ENCODE measurements at places on chromosomes 3 and 15.

DNA sequence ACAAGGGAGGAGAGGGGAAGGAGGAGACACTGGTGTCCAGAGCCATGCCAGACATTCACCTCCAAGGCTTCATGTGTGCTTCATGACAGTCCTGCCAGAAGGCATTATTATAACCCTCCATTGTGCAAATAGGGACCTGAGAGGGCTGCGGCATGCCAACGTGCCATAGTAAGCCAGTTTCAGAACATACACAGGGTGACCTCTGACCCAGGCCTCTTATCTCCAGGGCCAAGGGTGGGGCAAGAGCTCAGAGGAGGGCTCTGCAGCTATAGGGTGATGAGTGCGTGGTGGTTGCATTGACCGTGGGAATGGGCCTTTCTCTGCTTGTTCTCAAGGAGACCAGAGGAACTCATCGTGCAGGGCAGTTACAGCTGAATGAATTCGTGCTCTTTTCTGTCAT lies 9.7 kb upstream of the ACSBG1 start:
- DNase-seq: no peak

DNA sequence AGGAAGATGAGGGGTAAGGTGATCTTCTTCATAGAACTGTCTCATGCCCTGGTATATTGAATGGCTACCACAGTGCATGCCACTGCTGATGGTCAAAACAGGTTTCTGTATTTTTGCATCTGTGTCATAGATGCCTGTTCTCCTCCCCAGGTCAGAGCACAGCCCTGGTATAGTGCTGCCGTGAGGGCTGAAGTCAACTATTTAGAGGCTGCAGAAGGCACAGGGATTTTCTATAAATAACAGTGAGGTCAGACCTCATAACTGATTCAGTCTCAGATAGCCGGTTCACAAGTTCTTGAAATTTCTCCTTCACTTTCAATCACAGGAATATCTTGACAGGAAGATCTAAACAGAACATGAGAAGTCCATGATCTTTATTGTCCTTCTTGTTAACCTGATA lies 99.2 kb upstream of the NUDT16 start:
- no peak for DNase-seq

DNA sequence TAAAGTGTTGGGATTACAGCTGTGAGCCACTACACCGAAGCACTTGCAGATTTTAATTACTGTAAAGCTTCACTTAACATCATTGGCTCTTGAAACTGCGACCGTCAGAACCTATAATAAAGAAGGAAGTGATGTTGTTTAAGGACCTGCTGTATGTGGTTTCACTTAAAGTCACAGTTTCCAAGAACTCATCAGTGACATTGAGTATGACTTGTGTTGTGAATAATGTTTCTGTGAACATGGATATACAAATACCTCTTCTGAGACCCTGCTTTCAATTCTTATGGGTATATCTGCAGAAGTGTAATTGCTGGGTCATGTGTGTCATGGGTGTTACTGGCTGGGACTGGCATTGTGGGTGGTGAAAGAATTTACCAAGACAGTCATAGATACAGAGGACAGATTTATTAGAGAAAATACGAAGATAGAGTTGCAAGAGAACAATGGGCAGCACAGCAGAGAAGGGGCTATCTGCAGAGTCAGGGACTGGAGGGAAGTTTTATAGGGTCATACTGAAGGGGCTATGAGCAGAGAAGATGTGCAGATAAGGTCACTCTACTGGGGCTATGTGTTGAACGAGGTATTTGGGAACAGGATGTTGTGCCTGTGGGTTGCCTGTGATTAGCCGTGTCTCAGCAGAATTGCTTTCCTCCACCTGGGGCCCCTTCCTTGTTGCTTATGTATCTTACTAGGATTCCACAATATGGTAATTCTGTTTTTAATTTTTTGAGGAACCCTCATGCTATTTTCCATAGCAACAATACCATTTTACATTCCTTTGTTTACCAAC lies 4.5 kb downstream of the NDUFB5 start:
- DNase-seq: no peak

DNA sequence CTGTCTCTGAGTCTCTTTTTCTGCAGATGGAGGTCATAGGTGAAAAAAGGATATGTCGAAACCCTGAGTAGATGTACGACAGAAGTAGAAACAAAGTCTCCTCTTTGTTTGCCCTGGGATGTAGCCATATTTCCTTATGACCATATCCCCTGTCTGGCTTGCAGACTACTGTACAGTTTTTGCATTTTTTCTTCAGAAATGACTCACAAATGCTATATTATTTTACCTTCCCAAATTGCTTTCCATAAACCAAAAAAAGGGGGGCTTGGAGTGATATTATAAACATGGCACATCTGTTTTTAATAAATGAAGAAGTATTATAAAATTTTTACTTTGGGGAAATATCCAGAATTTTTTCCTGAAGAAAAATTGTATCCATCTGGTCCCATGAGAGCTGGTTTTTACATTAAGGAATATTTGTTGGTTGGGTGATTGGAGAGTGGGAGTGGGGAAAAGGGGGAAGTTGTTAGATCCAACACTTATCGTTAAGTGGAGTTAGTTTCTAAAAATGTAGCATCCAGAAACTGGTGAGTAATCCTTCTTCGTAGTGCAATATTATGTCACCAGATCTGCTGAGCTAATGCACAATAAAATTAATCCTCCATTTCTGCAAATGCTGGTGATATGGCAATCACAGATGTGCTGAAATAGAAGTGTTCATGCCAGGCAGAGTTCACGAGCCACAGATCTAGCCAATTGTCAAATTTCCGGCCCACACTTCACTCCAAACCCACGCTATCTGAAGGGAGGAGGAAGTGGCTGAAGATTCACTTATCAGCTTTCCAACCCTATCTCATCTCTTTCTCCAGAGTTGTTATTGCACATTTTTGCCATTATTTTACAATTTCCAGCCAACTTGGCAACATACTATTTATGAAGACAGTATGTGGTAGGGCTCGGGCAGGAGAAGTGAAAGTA lies 313.6 kb upstream of the ATP11B start:
- peak; percentile 67 for DNase-seq

GRCh38 chr3:139597947-139598346 lies 58.4 kb upstream of the RBP1 start:
- DNase-seq: no peak

DNA sequence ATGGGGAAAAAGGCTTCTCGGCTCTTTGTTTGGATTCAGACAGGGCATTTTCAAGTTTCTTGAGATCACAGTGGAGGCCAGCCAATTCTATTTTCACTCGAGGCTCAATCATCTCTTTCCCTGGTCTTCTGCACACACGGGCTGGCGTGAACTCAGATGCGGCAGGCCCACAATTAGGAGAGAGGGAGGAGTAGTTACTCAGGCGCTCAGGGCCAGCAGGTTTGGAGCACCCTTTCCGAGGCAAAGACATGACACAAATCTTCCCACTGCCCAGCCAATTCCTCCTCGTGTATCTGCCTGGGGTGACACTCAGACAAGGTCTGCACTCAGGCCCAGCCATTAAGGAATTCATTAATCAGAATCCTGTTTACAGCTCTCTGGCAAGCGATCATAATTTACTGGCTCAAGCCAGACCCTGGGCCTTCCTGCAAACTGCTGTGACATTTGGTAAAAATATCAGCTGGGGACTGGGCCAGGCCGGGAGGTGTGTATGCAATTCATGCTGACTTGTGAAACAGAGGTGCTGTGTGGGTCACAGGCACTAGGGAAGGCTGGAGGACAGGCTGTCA lies 68.1 kb upstream of the TLE3 start:
- DNase-seq: peak; percentile 15

GRCh38 chr3:74501007-74501406 lies 113.5 kb downstream of the CNTN3 start:
- no peak for DNase-seq

DNA sequence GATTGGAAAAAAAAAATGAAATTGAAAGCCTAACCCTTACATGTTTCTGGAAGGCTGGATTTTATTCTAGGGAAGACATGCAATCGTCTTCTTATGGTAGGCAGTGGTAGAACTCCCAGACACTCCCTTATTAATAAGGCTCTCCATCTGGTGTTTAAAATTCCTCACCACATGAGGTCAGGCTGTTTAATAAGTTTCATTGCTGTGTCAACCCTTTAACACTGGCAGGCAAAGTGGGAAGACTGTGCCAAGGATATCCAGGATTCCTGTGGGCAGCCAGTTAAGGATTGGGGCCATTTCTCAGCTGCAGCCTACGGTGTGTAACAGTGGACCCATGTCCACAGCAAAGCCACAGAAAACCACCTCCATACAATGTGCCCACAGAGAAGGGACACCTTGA lies 225.5 kb upstream of the CHRM5 start:
- DNase-seq: peak; percentile 24

DNA sequence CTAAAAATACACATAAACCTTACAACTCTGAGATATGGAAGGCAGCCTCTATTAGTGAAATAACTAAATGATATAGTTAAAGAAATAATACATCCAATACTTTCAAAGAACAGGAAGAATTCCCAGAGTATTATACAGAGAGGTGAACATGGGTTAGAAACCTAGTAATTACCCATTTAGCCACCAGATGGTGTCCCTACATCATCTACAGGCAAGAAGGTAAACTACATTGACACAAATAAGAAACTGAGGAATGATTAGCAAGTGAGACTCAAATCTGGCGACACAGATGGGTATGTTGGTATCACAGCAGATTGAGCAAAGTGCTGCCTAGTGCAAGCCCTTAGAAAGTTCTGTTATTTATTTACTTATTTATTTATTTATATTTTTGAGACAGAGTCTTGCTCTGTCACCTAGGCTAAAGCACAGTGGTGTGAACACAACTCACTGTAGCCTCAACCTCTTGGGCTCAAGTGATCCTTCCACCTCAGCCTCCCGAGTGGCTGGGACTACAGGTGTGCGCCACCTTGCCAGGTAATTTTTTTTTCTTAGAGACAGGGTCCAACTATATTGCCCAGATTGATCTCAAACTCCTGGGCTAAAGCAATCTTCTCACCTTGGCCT lies 28.2 kb downstream of the NEK4 start:
- DNase-seq: peak; percentile 27

GRCh38 chr15:88932271-88932874 lies 19.2 kb upstream of the MFGE8 start:
- no peak for DNase-seq

DNA sequence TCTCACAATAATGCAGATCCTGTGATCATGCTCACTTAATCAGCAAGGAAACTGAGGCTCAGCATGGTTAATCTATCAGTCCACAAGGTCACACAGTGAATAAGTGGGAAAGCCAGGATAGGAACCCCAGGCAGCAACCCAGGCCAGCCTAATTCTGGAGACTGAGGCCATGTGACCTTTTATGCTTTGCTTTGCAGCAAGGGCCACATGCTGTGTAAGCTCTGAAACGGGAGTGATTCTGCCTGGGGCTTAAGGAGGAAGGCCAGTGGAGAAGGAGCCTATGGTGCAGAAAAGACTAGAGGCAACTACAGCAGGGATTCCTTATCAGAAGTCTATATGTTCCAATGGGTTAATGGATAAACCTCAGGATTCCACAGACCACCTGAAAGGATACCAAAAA lies 157.6 kb upstream of the PPP2R3A start:
- DNase-seq: no peak

GRCh38 chr3:118813472-118813871 lies 221.2 kb downstream of the IGSF11 start:
- DNase-seq: no peak

- no peak for DNase-seq
Observed at GRCh38 chr3:155757577-155757976, 12.7 kb upstream of the PLCH1 start.

DNA sequence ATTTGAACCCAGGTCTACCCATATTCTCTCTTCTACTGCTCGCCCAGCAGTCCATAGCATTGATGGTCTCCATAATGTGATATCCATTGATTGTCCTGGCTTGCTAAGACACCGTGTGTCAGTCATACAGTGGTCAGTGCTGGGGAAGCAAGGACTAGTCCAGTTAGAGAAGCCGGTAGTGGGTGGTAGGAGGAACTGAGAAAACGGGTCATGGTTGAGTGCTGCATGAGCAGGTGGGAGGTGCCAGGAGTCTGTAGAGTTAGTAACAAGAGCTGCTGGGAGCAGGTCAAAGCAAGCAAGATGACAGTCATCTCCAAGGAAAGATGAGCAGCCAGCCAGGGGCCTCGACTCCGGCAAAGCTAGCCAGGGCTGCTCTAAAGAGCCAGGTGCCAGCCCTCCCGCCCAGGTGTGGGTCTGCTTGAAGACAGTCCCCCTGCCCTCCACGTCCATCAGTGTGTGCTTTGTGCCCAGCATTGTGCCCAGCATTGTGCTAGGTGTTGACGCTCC lies 29.5 kb upstream of the USP3 start:
- DNase-seq: no peak

DNA sequence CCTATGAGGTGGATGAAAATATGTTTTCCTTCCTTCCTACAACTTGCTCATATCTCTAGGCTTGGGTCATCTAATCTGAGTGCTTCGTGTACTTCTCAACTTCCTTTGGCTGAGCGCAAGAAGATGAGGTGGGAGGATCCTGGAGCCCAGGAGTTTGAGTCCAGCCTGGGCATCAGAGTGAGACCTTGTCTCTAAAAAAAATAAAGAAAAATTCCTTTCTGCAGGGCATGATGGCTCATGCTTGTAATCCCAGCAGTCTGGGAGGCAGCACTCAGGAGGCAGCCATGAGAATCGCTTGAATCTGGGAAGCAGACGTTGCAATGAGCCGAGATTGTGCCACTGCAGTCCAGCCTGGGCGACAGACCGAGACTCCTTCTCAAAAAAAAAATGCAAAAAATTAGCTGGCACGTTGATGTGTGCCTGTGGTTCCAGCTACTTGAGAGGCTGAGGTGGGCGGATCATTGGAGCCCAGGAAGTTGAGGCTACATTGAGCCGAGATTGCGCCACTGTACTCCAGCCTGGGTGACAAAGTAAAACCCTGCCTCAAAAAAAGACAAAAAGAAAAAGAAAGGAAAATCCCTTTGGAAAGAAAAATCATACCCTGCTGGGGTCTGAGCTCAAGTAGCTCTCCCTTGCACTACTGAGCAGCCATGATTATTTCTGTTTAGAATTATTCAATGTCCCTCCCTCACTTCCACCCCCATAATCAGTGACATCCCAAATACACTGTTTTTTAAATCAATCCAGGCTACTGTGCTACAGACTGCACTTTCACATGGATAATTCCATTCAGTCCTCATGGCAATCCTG lies 28.0 kb upstream of the RAB11A start:
- DNase-seq: no peak

DNA sequence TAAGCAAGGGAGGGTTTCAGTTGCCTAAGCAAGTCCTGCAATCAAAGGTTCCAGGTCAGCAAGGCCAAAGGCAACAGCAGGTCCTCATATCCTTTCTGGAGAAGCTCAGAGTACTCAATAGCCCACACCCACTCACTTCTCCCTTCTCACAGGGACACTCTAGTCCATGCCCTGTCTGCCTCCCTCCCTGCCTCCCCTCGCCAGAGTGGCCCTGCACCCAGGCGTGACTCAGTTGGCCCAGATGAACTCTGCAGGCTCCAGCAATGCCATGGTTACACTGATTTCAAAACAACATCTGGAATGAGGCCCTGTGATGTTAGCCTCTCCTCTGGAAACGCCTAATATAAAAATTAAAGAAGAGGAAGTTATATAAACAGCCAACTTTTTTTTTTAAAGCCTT lies 32.9 kb downstream of the IL16 start:
- DNase-seq: peak; percentile 41

GRCh38 chr3:98551236-98551635 lies 19.5 kb downstream of the GPR15 start:
- DNase-seq: no peak

Measured in fibroblast of lung (primary cell).